Activated CD8-positive, alpha-beta memory T cell treated with anti-CD3 and anti-CD28 coated beads for 4 hours (primary cell): ENCODE measurements at places on chromosomes 2 and 18.

DNA sequence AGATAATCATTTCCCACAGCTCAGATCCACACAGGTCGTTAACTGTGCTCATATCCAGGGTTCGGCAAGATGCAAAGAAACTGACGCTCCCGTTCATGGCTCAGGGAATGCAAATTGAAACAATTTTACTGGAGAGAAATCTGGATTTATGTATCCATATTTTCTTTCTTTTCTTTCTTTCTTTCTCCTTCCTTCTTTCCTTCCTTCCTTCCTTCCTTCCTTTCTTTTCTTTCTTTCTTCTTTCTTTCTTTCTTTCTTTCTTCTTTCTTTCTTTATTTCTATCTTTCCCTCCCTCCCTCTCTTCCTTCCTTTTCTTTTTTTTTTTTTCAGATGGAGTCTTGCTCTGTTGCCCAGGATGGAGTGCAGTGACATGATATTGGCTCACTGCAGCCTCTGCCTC lies 20.0 kb upstream of the POMC start:
- no peak for DNase-seq

GRCh38 chr2:121098556-121098955 lies 186.4 kb downstream of the TFCP2L1 start:
- DNase-seq, result no peak

GRCh38 chr18:31970617-31971016 lies 27.7 kb upstream of the TRAPPC8 start:
- DNase-seq, result no peak

DNA sequence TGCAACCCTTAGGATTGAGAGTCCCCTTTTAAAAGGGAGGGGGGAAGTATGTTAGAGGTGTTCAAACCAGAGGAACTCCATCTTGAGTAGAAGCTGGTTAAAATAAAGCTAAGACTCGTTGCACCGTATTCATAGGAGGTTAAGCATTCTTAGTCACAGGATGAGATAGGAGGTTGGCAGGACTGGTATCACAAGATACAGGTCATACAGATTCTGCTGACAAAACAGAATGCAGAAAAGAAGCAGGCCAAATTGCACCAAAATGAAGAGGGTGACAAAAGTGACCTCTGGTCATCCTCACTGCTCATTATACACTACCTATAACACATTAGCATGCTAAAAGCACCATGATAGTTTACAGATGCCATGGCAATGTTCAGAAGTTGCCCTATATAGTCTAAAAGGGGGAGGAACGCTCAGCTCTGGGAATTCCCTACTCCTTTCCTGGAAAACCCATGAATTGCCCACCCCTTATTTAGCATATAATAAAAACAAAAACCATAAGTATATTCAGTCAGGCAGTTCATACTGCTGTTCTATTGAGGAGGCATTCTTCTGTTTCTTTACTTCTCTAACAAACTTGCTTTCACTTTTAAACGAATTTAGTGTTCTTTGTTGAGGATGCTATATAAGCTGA lies 192.2 kb upstream of the NDUFV2 start:
- no peak for DNase-seq

DNA sequence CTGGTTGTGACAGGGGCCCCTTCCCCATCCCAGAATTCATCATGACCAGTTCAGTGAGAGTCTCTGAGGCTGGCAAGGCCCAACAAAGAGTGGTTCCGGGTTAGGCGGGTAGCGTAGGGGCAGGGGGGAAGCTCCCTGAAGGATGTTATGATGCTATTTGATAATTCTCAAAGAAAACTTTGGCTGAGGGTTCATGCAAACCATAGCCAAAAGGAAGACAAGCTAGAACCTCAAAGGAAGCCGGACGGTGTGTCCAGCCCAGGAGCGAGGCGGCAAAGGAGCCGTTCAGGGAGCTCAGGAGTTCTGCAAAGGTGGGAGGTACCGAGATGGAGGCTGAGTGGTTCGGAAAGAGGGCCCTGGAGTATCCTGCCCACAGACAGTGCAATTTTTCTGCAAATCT lies 226.8 kb upstream of the RAB6C start:
- no peak for DNase-seq

DNA sequence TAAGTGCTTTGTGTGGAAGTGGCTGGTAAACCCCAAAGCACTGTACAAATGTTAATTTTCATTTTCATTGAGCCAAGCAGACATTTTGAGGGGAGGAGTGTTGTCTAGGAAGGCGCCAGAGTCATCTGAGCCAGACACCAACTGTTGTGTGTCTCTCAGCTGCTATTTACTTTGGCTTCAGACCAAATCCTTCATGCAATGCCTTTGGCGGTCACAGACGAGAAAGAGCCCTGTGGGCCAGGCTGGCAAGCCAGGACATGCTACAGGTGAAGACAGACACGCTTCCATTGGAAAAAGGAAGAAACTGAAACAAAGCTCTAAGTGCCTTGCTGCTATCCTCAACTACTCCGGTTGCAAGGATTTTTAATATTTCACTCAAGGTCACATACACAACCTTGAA lies 115.4 kb upstream of the CDC42EP3 start:
- no peak for DNase-seq

DNA sequence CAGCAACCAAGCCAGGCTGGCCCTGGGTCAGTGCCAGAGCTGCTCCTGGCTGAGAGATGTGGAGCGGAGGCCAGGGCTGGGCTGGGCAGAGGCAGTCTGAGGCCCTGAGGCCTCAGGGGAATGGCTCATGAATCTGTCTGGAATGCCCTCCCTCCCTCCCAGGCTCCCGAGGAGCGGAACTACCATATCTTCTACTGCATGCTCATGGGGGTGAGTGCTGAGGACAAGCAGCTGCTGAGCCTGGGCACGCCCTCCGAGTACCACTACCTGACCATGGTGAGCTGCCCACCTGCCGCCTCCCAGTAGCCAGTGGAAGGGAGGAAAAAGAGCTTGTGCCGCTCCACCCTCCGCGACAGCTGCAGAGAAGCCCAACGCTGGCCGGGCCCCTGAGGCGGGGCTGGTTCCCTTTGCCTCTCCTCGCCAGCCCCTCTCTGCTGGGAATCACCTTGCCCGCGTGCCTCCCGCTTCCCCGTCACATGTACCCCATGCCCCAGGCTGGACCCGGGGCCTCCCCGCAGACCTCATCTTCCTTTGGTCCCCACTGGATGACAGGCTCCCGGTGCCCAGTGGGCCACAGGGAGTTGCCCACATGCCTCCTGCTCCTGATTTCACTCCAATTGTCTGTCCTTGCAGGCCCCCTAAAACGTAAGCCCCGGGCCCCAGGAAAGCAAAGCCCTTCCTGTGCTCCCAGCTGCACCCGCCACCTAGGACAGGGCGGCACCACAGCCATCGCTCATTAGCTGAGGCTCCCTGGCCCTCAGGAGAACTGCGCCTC lies 41.1 kb downstream of the MYO7B start:
- DNase-seq, result no peak

GRCh38 chr2:172095146-172095904 lies 7.4 kb downstream of the DLX2 start:
- peak; percentile 58 for DNase-seq

DNA sequence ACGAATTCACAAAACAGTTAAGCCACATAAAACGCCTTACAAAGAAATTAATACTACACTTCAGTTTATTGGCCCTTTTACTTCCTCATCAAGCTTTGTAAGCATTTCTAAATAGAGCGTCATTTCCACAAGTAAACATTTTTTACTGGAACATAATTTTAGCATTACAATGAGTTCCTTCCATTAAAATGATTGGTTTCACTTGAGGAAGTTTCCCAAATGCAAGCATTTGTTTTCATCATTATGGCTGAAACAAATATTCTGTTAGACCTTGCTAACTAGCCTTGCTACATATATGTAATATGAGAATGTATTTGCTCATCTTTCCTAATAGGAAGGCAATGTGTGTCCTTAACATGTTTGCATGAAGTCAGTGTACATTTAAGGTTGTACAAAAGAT lies 579.1 kb downstream of the IRS1 start:
- DNase-seq, result no peak

GRCh38 chr2:56239437-56239836 lies 55.6 kb downstream of the CCDC85A start:
- DNase-seq, result no peak

- no peak for DNase-seq
Measured at GRCh38 chr2:224769489-224769888, 53.3 kb upstream of the CCDC195 start.

GRCh38 chr2:96148410-96149217 lies 3.4 kb upstream of the DUSP2 start:
- peak; percentile 98 for DNase-seq

GRCh38 chr18:22606563-22607283 lies 189.0 kb upstream of the CTAGE1 start:
- no peak for DNase-seq

DNA sequence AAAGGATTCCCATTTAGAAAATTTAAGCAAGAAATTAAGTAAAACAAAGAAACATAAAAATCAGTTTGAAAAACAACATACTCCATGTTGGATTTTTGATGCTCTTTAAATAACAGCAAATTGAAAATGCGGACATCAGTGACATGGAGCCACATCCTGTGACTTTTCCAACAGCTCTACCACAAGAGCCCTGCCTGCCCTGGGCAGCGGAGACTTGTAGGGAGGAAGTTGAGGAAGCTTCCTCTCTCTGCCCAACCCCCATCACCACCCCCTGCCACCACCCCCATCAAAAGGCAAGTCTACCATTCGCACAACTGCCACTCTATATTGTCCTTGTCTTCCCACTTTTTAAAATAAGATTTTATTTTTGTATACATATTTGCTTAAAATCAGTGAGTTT lies 32.8 kb upstream of the DAPL1 start:
- no peak for DNase-seq

GRCh38 chr18:3885209-3885792 lies 435.3 kb downstream of the TGIF1 start:
- DNase-seq, result no peak

DNA sequence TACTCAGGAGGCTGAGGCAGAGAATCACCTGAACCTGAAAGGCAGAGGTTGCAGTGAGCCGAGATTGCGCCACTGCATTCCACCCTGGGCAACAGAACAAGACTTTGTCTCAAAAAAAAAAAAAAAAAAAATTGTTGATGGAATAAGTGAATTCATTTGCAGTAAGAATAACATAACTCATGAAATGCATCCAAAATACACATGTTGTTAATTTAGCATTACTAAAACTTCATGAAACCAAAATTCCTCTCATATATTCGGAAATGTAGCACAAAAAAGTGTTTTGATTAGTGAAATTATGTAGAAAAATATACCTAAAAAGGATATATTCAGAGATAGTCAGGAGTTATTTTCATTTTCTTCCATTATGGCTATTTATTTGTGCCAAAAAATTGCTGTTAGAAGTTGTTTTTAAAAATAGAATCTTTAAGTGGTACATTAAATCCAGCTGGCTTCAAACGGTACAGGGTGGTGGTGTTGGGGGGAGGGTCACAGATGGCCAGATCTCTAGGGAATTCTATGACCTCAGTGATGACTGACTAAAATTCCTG lies 78.2 kb upstream of the UGP2 start:
- no peak for DNase-seq

GRCh38 chr2:111932841-111933291 lies 34.5 kb downstream of the MERTK start:
- DNase-seq, result no peak

DNA sequence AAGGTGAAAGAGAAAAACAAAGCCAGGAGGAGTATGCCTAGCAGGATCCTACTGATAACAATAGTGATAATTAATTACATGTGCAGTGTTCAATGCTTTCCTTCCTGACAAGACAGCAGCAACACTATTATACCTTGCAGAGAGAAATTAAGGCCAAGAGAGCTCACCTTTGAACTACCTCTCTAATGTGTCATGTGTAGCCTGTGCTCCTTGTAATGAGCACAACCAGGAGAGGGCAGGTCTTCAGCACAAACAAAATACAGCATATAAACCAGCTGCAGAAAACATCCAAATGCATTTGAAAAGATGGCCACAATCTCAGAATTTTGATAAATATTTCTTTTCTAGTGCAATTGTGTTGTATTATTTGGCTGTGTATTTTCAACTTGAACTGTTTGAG lies 1425.7 kb downstream of the DSC3 start:
- DNase-seq, result no peak

GRCh38 chr2:21406911-21407310 lies 283.1 kb downstream of the TDRD15 start:
- DNase-seq, result no peak

- DNase-seq, result no peak
Measured at GRCh38 chr18:80246445-80247392, 595 bp downstream of the PARD6G start.

- no peak for DNase-seq
Measured at GRCh38 chr2:219323434-219323833, 9.1 kb downstream of the RESP18 start.
